ENCODE measurements at places on chromosomes 2 and 18.

DNA sequence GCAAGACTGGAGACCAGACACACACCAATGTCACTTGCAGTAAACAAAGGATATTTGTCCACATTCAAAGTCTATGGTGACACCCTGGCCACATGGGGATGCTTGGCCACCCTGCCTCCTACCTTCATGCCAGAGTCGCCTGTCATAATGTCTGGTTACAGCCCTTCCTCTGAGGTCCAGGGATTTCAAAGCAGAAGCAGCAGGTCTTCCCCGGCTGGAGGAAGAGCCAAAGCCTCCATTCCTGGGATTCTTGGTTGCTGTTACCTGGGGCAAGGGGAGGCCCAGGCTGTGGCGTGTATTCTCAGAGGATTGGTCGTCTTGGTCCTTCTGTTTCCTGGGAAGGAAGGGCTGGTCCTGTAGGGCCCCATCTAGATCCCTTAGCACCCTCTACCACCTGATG lies 2.3 kb upstream of the ALPP start:
- no peak for DNase-seq

DNA sequence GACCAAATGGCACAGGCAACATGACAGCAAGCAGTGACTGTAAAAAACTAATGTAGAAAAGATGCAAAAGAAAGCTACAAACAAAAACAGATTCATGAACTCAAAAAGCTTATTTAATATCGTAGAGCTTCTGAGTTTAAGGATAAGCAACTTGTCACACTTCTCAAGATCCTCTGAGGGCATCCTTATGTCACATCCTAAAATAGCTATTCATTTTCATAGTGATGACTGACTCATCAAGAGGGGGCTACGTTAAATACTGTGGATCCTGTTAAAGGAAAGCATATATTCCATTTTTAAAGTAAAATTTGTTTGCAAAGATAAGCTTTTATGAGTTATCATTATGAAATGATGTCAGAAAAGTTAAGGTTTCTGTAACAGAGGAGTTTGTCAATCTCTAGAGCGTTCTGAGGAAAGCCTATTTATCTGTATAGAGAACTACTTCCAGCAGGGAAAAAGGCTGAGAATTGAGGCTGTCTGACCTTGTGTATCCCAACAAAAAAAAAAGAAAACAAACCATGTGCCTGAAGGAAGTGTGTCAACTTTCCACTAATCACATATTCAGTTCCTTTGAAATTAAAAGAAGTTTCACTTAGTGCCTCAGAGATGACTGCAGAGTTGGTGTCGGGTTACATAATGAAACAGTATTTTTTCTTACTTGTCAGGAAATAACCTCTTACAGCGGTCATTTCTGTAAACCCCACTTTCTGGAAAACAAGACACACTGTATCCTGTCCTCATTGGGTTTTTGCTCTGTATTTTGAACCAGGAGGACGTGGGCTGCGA lies 115.5 kb downstream of the ESCO1 start:
- DNase-seq = no peak

DNA sequence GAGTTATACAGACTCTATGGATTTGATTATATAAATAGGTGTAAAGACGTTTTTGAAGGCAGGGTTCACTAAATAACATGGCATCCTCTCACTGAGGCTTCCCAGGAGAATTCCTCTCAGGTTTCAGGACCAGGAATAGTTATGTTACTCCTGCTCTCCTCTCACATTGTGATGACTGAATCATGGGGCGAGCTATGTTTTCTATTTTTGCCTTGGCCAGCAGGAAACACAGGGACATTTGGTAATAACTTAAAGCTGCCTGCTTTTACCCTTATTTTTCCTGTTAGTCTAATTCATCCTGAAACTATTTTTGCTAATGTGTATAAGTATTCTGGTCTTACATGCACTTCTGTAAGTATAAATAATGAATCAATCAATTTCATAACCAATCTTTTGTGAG lies 115.3 kb upstream of the ITGB6 start:
- no peak for DNase-seq

DNA sequence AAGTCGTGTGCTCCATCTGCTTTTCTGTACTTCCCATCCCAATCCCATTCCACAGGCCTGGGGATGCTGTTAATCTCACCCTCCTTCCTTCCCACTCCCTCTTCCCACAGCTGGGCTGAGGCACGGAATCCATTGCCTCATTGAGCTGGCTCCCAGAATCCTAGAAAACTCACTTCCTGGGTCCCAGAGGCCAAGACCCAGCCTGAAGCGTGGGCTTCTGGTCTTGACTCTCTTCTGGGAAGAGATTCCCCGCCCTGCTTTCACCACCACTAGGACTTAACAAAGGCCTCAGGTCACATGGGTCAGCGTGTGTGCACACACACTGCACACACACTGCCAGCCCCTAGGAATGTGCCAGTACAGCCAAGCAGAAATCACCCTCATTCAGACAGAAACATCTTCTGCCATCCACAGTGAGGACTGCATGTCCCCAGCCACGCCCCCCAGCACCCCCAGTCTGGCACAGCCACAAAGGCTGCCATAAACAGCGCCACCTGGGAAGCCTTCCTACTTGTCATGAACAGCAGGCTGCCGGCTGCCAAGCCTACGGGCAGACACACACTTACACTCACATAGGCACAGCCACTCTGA lies 165.8 kb downstream of the TNS1 start:
- no peak for DNase-seq

GRCh38 chr2:45937990-45938389 lies 286.5 kb downstream of the PRKCE start:
- DNase-seq = no peak

DNA sequence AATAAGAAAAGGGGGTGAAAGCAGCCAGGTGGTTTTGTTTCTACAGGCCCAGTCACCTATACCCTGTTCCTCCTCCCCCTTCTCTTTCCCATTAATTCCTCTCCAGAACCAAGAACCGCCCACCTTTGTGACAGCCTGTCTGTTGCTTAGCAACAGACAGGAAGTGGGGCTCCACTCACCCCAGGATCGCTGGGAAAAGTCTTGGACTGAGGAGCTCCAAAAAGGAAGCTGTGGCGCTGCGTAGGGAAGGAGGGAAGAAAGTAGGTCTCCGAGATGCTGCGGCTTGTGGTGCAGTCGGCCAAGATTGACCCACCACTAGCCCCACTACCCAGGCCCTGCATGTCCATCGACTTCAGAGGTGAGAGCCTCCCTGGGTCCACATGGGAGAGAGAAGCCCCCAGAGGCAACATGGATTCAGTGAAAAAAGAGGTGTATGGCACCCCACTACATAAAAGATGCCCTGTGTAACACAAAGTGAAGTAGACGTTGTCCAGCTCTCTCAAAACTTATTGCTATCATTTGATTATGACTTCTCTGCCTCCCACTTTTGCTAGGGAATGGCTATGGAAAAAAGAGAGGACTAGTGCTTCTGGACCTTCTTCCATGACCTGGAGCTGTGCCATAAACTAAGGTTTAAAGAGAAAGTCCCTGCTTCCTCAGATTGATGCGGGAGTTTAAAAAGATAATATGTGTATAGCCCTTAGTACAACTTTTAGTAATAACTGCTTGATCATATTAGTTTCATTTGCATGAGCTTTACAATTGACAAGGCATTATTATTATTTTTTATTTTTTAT lies at the start of gene FER1L5:
Gene FER1L5, plus strand, starts transcription at position 201 of the 797 bp plus-strand sequence. Its CDS starts 73 bp downstream, at position 274.
- no peak for DNase-seq

DNA sequence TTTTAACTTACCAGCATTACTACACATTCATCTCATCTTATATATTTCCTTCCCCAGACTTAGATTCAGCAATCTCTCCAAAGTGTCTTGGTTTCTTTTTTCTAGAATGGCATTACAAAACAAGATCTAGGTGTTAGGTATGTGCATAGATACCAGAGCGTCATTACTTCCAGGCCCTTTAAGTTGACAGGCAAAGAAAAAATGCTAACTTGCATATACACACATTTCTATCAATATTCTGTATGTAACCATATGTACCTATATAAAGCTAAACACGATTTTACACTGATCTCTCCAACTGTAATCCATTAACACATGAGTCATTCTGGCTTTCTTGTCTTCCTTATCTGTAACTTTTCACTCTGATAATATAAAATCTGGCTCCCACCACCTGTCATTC lies 503.8 kb upstream of the NRXN1 start:
- no peak for DNase-seq

DNA sequence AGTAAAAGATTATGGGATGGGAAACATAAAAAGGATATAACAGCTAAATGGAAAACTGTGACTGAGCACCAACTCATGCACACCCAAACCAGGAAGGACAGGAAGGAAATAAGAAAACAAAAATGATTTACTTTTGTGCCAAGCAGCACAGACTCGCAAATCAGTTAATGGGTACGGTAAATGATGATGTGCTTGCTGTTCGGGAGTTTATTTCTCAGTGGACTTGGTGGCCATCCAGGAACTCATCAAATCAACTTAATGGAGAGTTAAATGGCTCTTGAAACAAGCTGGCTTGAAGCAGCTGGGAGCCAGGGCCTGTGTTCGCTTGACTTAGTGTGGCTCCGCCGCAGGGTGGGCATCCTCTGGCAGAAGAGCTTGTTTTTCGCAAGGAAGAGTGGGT lies 36.2 kb downstream of the MTCL1 start:
- no peak for DNase-seq

DNA sequence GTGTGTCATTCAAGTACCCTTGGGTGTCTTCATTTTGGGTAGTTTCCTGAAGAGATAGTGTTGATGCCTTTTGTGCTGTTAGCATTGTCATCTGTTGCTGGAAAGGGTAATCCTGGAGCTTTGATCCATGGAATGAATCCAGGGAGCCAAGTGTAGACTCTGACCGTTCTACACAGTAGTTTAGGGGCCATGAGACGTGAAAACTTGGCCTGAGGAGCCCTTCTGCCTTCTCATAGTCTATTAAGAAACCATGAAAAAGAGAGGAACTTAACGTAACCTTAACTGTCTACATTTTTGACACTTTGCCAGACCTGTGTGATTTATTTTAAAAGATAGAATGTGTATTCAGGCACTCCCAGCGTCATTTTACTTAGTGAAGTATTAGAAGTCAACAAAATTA lies 194.0 kb downstream of the BABAM2 start:
- DNase-seq = no peak

GRCh38 chr18:5972298-5972697 lies 77.0 kb upstream of the TMEM200C start:
- DNase-seq = no peak

- DNase-seq = no peak
Measured at GRCh38 chr18:42784632-42785031, 330.9 kb downstream of the RIT2 start.

DNA sequence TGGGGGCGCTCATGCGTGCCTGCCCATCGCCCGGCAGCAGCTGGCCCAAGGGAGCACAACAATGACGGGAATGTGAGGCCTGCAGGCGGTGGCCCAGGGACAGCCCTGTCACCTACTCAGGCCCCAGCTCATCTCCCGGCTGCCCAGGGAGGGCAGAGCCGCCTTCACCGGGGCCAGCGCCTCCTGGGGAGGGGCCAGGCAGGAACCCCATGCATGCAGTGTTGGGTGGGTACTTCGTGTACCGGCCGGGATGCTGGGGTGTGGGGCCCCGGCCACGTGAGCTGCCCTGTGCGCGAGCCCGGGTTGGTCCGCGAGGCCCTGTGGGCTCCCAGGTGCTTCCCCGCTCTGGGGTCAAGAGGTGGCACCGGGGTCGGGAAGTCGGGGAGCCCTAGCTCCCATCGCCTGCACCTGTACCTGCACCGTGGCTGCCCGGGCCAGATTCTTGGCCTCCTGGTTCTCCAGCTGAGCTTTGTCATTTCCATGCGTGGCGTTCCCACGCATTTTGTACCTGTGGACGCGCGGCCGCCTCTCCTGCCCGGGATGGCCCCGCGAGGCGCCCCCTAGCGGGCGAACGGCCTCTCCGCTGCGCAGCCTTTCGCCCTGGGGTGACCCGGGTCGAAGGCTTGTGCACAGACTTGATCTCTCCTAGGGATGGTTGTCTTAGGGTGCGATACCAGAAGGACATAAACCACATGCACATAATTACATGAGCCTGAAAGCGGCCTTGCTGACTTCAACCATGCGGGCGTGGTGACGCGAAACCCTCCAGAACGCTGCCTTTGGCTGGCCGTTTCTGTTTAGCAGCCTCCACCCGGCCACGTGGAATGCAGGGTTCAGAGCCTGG lies 950 bp downstream of the KLHL30 start:
- no peak for DNase-seq

DNA sequence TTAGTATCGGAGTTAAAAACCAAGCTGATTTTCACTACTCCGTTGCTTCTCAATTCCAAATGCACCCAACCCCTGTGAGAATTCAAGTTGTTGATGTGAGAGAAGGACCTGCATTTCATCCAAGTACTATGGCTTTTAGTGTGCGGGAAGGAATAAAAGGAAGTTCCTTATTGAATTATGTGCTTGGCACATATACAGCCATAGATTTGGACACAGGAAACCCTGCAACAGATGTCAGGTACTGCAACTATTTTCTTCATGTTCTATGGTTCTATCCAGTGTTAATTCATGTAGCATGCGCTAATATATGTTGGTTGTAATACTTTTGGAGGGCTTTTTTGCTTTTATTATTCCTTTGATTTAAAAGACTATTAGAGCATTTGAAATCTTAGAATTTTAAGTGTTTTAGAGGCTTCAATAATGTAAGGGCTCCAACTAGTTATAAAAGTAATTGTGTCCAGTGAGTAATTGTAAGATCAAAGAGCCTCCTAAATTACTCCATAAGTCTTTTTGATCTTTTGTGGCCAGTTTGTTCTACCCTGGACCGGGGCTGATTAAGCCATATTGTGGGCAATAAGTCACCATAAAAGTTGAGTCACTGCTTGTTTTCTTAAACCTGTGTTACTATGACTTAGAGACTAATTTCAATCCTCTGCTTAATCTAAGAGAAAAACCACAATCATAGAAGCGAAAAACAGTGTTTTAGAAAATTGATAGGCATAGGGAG lies 22.9 kb downstream of the DSG4 start:
- DNase-seq = no peak

DNA sequence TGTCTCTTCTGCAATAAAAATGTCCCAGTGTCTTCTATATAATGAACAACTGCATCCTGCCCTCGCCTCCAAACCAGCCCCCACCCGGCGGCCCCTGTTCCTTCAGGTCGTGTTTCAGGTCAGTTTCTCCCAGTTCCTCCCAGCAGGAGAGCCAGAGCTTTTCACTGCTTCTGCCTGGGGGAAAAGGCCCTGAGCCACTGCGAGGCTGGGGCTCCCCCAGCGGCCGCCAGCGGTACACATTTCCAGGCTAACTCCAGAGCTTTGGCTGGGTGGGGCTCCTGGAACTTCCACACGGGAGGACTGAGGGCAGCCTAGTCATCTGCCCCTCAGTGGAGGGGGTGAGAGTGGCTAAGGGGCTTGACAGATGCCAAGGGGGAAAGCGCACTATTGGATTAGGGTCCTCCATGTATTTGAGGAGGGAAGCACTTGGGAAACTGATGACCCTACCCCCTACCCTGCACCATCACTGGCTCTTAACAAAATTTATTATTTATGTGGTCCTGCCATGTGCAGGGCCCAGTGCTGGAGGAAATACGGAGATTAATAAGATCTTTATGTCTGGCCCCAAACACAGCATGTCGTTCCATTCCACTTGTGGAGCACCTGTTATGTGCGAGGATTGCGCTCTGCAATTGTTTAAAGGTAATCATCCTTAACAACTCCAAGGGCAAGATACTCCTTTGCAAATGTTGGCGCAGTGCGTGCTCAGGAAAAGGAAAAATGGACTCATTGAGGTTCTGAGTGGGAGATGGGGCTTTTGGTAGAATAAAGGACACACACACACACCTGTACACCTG lies 17.3 kb upstream of the CYS1 start:
- DNase-seq = no peak

Measured in activated naive CD4-positive, alpha-beta T cell treated with anti-CD3 and anti-CD28 coated beads, Interleukin-2, amount 50 U/mL, for 72 hours (primary cell).